ENCODE measurements at places on chromosomes 7 and 10. TPM values are rescaled to one million over a fixed set of nuclear protein-coding genes. Genes with fewer than 3 reads are reported as not detected.

DNA sequence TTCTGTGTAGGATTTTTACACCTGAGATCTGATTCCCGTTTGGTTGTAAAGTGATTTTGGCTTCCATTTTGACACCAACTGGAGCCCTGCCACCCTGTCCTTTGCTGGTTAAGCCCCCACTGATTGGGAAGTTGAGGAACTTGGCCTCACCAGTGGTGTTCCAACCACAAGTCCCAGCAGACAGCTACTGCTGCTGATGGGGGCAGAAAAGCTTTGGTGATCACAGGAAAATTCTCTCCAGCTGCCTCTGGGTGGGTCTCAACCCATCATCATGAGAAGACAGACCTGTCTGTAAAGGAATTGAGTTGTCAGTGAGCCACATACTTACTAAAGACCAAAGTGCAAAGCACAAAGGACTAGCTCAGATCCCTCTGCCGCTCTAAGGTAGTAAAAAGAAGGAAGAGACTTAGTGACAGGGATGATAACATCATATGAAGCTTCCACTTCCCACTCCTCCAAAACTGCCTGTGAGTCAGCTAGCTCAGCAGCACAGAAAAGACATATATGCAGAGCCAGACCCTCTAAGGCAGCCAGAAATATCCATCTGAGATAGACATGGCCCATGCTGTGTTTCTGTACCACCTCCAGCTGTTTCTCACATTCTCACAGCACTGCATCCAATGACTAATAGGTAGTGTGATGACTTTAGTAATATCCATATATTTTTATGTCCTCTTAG lies 22.4 kb upstream of the LRRC17 start:
- no peak for DNase-seq

DNA sequence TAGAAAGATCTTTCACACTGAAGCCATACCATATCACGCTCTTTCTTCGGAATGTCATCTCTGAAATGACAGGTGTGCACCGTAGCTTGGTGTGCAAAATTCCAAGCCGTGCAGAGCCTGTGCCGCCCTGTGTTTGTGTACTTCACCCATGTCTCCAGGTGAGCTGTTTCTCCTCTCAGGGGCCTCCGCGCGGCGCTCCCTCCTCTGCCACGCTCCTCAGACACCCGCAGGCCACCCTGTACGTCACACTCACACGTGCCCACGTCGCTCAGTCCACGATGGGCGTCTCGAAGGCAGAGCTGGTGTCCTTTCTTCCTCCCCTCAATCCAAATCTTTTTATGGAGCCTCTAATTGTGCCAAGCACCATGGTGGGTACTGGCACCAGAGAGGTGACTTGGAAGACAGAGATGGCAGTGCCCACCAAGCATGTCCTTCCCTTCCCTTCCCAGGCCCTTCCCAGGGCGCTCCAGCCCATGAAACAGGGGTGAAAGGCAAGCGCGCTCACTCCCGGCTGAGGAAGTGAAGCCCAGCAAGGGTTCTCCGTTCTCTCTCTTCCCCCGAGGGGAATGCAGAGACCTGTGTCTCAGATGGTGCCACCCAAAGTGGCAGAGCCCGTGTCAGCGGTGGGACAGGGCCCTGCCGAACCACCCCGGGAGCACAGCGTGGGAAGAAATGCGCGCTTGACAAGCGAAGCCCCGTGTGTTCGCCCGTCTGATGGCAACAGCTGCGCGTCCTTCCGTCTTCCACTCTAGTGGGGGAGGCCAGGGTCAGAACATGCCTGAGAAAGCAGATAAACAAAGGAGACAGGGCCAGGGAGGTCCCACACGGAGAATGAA lies 292.5 kb upstream of the SHH start:
- DNase-seq, result peak; percentile 53

DNA sequence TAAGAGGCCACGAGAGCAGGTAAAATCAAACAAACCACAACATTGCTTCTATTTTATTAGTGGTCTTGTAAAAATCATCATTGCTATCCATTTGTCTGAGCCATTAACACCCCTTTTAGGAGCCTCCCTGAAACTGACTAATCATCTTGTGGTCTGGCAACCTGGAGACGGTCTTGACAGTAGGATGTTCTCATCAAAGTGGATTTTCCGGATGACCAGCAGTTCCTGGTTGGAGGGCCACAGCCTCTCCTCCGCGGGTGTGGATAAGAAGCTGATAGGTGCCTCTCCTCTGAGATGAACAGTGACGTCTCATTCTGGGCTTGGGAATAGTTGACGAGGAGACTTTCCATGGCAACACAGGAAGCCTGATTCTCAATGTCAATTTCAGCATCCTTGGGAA lies 490.7 kb downstream of the TYW1 start:
- no peak for DNase-seq

- peak; percentile 65 for DNase-seq
These were observed 47.9 kb upstream of the NPFFR1 start for GRCh38 chr10:70331486-70332268.

GRCh38 chr7:151993977-151994676 lies 31.3 kb upstream of the GALNT11 start:
- no peak for DNase-seq

DNA sequence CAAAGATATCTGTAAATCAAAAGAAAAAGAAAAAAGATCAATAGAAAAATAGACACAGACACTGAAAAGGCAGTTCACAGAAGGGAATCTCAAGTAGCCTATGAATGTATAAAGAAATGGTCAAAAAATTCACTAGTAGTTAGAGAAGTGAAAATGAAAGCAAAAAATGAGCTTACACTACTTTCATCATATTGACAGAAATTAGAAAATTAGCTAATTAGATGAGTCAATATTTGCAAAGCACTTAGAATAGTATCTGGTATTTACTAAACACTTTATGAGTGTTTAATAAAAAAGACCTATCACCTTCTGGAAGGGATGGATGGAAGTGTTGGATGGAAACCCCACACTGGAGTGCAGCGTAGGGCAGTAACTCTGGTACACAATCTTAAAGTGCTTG lies 1.7 kb upstream of the CFAP58 start:
- DNase-seq, result no peak

GRCh38 chr7:23377134-23377533 lies 78.0 kb downstream of the MALSU1 start:
- no peak for DNase-seq

DNA sequence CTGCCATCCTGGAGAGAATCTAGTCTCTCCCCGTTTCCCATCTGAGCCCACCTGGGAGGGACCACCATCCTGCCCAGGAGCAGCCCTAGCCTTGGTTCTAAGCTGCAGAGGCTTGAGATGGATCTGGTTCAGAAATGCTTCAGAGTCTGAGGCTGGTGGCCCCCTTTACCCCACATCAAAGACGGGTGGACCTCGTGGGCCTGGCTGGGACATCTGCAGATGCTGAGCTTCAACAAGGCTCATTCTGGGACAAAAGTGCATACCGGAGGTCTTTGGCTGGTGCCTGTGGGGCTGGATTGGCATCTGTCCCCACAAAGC lies 4.9 kb upstream of the IRF5 start:
- no peak for DNase-seq

- DNase-seq, result peak; percentile 86
These were observed 45.9 kb upstream of the KCNIP2 start for GRCh38 chr10:101889256-101890210.

The ZNF117 gene
- total RNA-seq, result 3.9 TPM

The NAPEPLD gene
- total RNA-seq, result 8.4 TPM

The SFRP5 gene
- 2.0 TPM for total RNA-seq

Data from lower leg skin (tissue), 4 donors.